T-helper 1 cell (primary cell): ENCODE measurements at places on chromosomes 16 and 17.

DNA sequence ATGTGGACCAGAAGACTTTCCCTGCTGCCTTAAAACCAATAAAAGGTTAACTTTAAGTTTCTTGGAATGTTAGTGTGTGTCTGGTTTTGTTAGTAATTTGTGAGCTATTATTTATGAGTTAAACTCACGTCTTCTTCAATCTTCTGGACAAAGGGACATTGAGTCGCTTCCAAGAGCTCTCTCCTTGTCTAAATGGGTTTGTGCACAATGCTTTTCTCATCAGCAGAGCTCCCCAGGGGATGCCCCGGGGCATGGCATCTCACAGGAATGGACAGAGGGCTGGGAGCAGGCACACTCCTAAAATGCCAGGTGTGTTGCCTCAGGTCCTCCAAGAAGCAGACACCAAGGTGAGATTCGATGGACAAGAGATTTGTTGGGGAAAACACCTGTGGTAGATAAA lies 90.5 kb downstream of the RGS9 start:
- DNase-seq, result no peak

GRCh38 chr17:19002805-19003542 lies 1.6 kb downstream of the FAM83G start:
- DNase-seq, result no peak

- DNase-seq, result no peak
These were observed 88.3 kb upstream of the GSE1 start for GRCh38 chr16:85524630-85525419.

DNA sequence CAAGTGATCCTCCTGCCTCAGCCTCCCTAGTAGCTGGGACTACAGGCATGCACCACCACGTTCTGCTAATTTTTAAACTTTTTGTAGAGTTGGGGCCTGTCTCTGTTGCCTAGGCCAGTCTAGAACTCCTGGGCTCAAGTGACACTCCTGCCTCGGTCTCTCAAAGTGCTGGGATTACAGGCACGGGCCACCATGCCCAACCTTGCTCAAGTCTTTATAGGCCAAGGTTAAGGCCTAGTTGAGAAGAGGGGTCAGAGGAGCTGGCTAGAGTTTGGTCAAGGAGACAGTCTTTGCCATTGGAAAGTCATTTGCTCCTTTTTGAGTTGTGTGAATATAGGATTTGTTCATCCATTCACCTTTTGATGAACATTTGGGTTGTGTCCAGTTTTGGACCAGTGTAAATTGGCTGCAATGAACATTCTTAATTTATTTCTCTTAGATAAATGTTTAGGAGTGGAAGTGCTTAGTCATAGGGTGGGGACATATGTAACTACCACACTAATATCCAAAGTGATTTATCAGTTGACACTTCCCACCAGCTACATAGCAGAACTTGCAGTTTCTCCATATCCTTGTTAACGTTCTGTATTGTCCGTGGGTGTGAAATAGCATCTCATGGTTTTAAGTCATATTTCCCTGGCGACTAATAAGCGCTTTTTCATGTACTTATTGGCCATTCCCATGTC lies 30.7 kb upstream of the ARHGAP17 start:
- no peak for DNase-seq

GRCh38 chr16:20114356-20114755 lies 40.7 kb upstream of the GPR139 start:
- DNase-seq, result no peak

- no peak for DNase-seq
These were observed 13.2 kb downstream of the PELP1 start for GRCh38 chr17:4690745-4691144.
